ENCODE measurements at places on chromosomes 11 and 22. TPM values are rescaled to one million over a fixed set of nuclear protein-coding genes. Genes with fewer than 3 reads are reported as not detected.

- no peak for DNase-seq
Measured at GRCh38 chr11:102521121-102521520, 9.4 kb downstream of the MMP7 start.

DNA sequence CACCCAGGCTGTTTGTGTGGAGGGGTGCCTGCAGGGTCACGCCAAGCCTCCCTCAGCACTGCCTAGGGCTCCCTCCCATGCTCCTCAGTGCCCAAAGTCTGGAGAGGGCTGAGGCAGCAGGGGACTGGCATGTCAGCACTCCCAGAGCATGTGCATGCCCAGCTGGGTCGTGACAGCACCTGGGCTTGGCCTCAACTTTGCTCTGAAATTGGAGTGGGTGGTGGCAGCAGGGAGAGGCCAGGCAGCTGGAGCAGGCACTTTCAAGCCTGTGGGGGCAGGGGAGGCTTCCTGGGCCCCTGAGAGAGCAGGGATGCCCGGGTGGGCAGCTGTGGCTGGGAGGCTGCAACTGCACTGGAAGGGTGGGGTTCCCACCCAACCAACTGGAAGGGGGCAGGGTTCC, 35.6 kb upstream of the DDX10 start:
- no peak for DNase-seq

GRCh38 chr11:109422870-109423465, 978 bp downstream of the C11orf87 start:
- DNase-seq = no peak

DNA sequence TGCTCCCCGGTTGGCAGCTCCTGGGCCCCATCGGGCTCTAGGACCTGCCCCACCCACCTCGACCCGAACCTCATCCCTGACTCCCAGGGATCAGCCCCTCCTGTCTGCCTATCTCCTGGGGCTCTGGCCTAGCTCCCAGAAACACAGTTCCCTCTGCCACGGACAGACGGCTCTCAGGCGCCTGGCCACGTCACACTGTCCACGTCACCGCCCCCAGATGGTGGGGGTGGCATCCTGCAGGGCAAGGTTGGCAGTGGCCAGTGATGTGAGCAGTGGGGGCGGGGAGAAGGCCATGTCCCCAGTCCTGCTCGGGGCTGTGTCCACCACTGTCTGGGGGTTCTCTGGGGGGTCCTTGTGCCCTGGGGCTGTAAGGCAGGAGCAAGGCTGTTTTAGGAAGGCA, 29.2 kb downstream of the SYT7 start:
- DNase-seq = peak; percentile 77

DNA sequence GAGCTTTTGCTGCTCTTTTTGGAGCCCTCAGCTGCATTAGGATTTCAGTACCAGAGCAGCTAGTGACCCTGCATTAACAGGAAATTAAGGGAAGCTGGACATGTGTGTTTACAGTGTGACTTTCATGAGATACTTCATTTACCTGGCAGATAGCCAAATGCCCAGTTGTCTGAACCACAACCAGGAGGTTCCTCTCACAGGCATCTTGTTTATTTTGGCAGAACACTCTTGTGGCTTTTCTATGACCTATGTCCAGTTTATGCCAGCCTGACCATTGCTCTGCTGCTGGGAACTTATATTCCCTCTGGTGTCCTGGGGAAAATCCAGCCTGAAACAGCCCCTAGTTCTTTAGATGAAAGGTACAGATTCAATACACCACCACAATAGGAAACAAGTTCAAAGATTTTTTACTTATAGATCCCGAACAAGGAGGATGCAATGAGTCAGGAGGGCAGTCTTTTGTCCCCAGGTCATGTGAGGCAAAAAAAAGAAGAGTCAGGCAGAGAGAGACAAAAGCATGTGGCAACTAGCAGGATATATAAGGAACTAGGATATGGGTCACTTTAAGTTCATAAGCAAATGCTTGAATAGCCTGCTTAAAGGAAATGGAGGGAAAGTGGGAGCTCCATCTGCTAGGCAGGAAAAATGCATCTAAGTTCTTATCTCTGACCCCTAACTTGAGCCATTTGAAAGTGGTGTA, 379.3 kb downstream of the INSC start:
- DNase-seq = no peak

GRCh38 chr22:37207981-37208380, 4.3 kb downstream of the SSTR3 start:
- DNase-seq = no peak

- DNase-seq = no peak
Measured at GRCh38 chr11:96293598-96294021, 49.4 kb downstream of the MAML2 start.

GRCh38 chr11:104690241-104690640, 208.0 kb downstream of the CASP12 start:
- no peak for DNase-seq

DNA sequence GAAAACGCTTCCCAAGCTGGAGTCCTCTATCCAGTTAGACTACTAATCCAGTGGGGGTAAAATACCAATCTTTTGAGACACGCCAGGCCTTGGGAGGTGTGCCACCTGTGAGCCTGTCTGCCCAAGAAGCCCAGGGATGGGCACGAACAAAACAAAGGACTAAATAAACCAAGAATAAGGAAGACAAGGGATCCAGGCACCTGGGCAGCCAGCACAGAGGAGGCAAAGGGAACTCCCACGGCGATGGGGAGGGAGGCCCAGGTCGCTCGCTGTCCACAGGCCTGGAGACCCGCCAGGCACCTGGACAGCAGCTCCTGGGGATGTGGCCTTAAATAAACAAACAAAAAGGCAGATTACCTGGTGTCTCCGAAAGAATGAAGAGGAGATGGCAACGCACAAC, 31.4 kb downstream of the LRFN4 start:
- no peak for DNase-seq

DNA sequence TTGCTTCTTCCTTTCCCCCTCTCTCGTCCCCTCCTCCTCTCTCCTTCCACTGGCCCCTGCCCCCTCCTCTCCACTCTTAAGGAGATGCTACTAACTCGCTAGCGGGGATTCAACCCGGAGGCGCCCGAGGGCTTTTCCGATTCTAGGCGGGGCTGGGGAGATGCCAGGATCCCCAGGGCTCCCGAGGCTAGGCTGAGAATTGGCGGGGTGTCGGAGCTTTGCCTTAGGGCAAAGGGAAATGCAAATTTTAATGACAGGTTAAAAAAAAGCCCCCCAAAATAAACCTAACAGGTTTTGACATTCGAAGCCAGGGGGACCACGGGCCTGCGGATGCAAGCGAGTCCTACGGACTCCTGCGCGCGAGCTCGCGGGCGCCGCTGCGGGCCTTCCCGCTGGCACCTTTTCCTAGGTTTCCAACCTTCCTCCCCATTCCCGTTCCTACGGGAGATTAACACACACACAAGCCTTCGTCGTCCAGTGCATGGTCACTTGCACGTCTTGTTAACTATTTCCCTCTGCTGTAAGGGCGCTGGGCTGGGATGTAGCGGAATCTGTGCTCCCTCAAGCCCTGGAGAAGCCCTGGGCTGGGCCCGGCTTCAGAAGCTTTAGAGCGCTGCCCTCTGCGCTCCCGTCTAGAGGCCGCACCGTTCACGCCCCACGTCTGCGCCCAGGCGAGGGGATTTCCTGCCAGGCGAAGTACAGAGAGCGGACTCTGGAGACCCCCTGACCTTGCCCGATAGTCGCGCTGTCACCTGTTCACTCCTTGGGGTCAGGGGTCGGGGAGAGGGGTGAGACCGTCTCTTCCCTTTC, 729 bp upstream of the ALX4 start:
- no peak for DNase-seq

DNA sequence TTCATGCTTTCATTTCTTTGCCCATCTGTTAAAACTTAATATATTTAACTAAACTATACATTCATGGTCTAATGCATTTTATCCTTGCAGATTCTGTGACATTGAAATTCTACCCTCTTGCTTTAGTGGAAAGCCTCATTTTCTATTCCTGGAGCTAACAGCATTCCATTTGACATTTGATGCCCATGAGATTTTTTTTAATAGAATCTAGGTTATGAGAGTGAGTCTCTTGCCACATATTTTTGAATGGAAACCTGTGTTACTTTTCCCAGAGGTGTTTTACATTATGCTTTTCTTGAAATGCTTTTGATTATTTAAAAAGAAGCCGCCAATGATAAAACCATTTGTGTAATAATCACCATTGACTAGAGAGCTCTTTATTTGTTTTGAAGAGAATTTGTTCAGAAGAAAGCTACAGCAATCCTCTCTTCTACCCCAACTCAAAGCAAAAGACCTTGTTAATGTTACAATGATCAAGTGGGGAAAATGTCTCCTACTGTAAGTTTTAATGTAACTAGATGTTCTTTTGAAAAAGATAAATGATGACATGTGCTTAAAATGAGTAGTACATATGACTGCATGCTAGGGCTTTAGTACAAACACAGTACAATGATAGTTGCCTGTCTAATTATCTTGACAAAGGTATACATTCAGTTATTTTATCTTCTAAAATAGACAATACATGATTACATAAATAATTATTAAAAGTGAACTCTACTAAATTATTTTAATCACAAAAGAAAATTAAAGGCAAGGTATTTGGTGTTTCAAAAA, 67.3 kb downstream of the GAS2 start:
- no peak for DNase-seq

- no peak for DNase-seq
Measured at GRCh38 chr11:4105916-4106315, 11.3 kb downstream of the RRM1 start.

- DNase-seq = no peak
Measured at GRCh38 chr22:35686298-35686697, 31.4 kb upstream of the APOL5 start.

DNA sequence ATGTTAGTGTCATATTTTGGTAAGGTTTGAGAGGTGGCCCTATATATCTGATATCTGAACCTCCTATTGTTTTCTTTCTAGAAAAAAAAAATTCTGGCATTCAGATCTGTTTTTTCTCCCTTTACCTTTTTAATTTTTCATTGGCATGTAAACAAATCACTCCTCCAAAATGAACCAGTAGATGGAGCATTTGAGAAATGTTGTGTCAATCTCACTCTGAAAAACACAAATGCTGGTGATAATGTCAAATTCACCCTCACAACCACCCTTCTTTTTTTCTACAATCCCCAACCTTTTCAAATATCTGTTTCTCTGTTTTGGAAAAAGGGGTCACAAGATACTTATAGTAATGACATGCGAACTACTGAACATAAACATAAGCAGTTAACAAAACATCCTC, 9.1 kb downstream of the GUCY1A2 start:
- no peak for DNase-seq

DNA sequence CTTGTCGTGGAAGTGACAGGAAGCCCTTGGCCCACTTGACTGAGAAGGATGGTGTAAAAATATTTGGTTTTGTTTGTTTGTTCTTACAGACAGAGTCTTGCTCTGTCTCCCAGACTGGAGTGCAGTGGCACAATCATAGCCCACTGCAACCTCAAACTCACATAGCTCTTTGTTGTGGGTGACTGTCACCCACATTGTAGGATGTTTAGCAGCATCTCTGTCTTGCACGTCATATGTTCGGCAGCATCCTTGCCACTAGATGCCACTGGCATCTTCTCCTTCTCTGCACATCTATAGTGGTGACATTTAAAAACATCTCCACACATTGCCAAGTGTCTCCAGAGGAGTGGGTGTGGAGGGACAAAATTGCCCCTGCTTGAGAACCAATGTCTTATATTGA, 56.8 kb downstream of the PRR5L start:
- no peak for DNase-seq

- DNase-seq = no peak
Measured at GRCh38 chr11:131866535-131867400, 496.4 kb downstream of the NTM start.

GRCh38 chr11:113296447-113297205, 17.8 kb upstream of the TTC12 start:
- no peak for DNase-seq

DNA sequence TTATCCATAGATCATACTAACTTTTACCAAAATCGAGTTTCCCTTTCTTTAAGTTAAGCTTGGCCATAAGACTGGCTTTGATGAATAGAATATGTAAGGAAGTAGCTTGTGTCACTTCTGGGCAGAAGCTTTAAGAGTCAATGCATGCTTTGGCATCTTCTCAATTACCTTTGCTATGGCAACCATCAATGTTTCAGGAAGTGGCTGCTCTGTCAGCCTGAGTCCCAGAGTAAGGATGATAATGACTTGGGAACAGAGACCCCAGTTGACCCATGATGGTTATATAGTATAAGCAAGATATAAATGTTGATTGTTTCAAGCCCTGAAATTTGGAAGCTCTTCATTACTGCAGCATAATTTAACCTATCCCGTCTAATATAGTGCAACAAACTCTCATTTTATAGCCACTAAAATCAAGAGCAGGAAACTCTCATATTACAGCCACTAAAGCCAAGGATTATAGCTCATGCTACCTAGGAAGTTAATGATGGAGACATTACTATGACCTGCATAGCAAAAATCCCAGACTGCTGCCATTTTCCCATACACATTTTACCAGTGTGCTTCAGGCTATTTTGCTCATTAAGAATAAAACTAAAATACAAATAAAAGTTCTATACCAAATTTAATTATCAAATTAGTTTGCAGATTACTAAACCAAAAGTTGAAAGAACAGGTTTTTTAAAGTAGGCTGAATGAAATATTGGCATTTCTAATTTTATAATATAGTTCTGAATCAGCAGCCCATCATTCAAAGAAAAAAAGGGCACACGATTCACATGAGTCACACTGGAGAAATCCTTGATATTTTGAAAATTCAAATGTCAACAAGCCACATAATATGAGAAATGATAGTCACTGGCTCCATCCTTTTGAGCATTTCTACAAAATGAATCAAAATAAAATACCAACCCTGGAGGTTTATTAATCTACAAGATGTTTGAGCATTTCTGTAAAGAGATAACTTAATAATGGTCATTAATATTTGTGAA, 23.8 kb downstream of the FSHB start:
- DNase-seq = peak; percentile 18

DNA sequence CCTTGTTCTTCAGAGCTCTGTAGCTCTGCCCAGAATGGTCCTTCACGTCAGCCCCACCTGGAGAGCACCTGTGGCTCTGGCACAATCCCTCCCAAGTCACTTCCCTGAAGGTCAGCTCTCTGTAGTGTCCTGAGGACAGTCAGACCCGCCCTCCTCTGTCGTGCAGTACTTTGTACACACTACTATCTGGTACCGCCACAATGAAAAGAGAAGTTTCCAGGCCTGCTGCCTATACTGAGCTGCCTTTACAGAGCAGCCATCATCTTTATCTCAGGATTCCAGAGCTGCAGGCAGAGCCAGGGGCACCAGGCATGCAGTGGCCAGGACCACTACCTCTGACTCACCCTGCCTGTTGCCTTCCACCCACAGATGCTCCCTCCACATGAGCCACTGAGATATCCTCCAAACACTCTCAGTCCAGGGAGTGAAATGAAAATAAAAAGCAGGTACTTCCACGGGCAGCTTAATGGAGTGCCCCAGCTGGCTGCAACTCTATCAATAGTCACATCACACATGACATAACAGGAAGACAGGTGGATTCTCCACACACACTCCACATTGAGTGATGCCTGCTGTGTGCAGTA, 7.3 kb downstream of the PACSIN2 start:
- DNase-seq = peak; percentile 31

GRCh38 chr11:1482581-1483444, 3.8 kb downstream of the MOB2 start:
- no peak for DNase-seq

The SMC1B gene
- not detected for total RNA-seq

The MRGPRX3 gene
- total RNA-seq = not detected

The ACRV1 gene
- total RNA-seq = not detected

The PNPLA5 gene
- total RNA-seq = not detected

The HORMAD2 gene
- not detected for total RNA-seq

The APOL1 gene
- 12.1 TPM for total RNA-seq

The TPH1 gene
- total RNA-seq = not detected

The FANCF gene
- total RNA-seq = 15.9 TPM

The MMP11 gene
- 10.3 TPM for total RNA-seq
